Activated T-helper 1 cell treated with Interleukin-2 at 50 U/mL for 16 hours (primary cell): ENCODE measurements at places on chromosomes 5 and 9.

- DNase-seq, result no peak
Observed at GRCh38 chr5:79759436-79759835, 69.8 kb downstream of the CMYA5 start.

DNA sequence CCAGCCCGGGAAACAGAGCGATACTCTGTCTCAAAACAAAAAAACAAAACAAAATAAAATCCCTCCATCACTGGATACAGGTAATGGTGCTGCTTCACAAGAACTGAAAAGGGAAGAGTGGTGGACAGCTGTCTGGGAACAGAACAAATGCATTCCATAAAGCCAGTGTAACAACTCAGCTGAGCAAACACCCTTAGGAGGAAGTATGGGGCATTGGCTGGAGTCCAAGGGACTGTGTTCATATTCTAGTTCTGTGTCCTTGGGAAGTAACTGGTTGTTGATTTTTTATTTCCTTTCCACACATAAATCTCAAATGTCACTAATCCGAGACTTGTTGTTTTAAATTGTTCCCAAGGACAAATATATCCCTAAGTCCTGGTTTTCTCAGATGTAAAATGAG lies 38.3 kb downstream of the HTR1A start:
- no peak for DNase-seq

- no peak for DNase-seq
Observed at GRCh38 chr5:146622391-146622790, 106.4 kb upstream of the GPR151 start.

DNA sequence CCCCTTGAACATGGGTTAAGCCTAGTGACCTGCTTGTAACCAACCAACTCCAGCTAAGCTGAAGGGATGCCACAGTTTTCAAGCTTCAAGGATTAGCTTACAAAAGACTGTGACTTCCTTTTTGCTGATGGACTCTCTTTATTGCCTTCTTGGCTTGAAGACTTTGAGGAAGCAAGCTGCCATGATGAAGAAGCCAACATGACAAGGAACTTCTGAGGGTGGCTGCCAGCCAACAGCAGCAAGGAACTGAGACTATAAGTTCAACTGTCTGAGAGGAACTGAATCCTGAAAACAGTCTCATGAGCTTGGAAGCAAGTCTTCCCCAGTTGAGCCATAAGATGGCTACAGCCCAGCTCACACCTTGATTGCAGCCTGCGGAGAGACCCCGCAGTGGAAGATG lies 116.1 kb upstream of the TAF11L2 start:
- no peak for DNase-seq

DNA sequence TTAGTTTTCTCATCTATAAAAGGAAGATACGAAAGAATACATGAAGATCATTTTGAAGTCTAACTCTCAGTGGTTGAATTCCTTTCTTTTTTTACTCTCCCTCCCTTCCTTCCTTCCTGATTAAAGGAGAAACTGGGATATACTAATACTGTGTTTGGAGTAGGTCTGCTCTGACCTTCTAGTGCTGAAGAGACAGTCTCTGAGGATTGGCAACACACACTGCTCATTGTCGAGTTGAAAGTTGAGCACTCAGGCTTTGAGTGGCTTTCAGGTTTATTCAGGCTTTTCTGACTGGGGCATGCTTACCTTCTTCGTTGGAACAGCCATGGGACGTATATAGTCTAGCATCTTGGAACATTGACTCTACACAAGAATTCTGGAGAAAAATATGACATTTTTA lies 86.9 kb upstream of the RPS23 start:
- no peak for DNase-seq

GRCh38 chr5:176894298-176894697 lies 4.8 kb downstream of the HK3 start:
- DNase-seq, result no peak

DNA sequence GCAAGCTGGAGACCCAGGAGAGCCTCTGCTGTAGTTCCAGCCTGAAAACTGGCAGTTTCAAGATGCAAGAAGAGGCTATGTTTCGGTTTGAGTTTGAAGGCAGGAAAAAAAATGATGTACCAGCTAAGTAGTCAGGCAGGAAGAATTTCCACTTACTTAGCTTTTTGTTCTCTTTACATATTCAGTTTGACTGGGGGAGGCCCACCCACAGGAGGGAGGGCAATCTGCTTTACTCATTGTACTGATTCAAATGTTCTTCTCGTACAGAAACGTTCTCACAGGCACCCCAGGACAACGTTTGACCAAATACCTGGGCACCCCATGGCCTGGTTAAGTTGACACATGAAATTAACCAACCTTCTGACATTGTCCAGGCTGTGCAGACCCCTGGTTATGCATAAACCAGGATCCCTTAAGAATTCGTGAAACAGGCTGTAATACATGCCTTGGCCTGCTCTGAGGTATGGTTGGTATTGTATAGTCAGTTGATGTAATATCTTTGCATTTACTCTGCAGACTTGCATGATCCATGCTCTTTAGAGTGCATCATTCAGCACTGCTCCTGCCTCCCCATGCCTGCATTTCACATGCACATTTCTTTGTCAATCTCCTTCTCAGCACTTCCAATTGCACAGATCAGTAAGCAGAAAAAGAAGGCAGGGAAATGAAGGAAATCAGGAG lies 687.1 kb downstream of the TAF11L14 start:
- no peak for DNase-seq

GRCh38 chr5:1952444-1953099 lies 69.8 kb upstream of the IRX4 start:
- DNase-seq, result no peak

DNA sequence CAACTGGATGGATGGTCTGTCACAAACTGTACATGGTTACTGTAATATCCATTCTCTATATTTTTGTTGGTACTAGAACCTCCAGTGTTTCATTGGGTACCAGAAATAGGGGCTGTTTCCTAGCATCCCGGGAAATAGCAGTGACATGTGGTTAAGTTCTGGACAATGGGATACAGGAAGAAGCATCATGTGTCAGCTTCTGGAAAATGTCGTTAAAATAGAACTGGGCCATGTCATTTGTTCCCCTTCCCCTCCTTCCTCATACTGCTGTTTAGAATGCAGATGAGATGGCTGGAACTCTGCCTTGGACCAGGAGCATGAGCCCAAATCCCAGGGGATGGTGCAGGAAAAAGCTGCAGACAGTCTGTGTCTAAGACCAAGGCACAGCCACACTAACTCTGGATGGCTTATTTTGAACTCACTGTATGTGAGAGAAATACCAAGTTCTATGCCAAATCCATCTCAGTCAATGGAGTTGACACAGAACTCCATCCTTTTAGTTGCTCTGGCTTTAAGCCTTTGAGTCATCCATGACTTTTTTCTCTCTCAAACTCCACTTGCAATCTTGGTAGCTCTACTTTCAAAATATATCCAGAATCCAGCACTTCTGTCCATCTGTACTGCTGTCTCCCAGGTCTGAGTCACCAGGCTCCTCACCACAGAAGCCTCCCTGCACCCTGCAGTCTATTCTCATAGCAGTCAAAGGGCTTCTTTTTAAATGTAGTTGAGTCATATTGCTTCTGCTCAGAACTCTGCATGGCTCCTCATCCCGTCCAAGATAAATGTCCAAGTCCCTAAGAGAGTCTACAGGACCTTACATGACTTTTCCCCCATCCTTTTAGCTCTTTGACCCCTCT lies 184.2 kb downstream of the NSG2 start:
- no peak for DNase-seq
